Mesothelial cell of epicardium (in vitro differentiated cells): ENCODE measurements at places on chromosomes 3 and 15. TPM values are rescaled to one million over a fixed set of nuclear protein-coding genes. Genes with fewer than 3 reads are reported as not detected.

DYNC1LI1 gene
- total RNA-seq, result 22.0 to 23.9 TPM (median 22.3 TPM) in 3 replicates

DNA sequence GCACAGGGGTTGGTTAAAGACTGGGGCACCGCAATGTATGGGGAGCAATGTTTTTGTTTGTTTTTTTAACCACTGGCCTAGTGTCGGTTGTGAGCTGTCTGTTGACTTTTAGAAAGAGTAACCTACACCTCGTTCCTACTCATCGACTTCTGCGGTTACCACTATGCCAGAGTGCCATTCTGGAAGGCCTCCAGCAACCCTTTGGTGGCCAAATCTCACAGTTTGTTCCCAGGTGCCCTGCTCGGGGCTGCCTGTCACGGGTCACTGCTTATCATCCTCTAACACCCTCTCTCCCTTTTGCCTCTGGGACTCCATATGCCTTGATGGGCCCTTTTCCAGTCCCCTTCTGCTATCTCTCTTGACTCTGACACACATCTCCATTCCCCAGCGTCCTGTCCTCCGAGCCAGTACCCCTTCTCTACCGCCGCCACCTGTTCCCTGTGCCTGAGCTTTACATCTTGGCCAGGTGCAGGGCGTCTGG is 290.4 kb upstream of the C2CD4B start:
- H3K4me3 ChIP-seq, result no peak overlapping the region

GRIP2 gene
- 1.0 to 1.1 TPM (median 1.0 TPM) in 3 replicates for total RNA-seq

MIX23 gene
- total RNA-seq, result 28.6 to 34.0 TPM (median 29.8 TPM) in 3 replicates
